ENCODE measurements at places on chromosomes 2 and 18.

GRCh38 chr18:46767217-46767616 is 10.4 kb upstream of the ST8SIA5 start:
- no peak for DNase-seq

GRCh38 chr2:2484301-2484700 is 153.2 kb upstream of the MYT1L start:
- no peak for DNase-seq

- DNase-seq: no peak
These were observed 1465.6 kb upstream of the ZEB2 start for GRCh38 chr2:145985517-145985916.

DNA sequence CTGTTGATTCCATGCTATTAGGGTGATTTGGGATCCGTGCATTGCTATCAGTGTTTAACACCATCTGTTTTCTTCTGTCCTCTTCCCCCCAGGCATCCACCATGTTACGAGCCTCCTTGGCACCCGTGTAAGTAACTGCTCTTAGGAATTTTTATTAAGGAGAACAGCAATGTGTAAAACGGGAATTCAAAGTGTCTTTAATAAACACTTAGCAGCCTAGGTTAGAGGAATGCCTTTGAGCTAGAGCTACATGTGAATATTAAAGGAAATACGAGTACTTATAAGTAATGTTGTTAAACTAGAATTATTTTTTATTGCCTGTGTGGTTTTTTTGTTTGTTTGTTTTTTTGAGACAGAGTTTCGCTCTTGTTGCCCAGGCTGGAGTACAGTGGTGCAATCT is 58.1 kb downstream of the ARMC9 start:
- no peak for DNase-seq

- DNase-seq: no peak
These were observed 5.1 kb downstream of the PLEKHA3 start for GRCh38 chr2:178485356-178485755.

- DNase-seq: no peak
These were observed 18.1 kb downstream of the LPIN2 start for GRCh38 chr18:2994603-2995432.

DNA sequence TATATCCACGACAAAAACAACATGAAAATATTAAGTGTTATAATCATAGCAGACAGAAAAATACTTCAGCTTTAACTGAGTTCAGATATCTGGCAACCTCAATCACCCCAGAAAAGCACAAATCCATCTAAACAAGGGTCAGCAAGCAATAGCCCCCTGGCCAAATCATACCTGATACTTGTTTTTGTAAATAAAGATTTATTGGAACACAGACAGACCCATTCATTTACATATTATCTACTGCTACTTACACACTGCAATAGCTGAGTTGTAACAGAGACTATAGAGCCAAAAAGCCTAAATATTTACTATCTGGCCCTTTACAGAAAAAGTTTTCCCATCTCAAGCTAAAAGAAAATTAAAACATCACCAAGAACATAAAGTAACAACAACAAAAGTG is 12.8 kb downstream of the FARSB start:
- no peak for DNase-seq

- DNase-seq: no peak
These were observed 73.6 kb upstream of the IGFBP5 start for GRCh38 chr2:216768908-216769411.

DNA sequence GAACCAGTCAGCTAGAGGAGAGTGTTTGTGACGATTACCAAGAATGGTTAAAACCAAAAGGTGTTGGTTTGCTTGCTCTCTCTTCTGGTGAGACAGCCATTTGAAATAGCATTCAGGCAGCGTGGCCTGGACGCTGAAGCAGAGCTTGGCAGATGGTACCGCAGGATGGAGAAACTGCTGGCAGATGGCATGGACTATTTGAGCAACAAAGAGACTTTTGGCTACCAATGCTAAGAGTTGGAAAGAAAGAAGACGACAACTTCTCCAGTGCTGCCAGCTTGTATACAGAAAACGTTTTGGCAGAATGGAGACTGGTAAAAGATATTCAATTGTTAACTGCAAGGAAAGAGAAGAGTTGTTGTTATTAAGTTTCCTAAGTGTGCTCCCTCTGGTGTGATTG is 315.0 kb downstream of the PARD3B start:
- no peak for DNase-seq

DNA sequence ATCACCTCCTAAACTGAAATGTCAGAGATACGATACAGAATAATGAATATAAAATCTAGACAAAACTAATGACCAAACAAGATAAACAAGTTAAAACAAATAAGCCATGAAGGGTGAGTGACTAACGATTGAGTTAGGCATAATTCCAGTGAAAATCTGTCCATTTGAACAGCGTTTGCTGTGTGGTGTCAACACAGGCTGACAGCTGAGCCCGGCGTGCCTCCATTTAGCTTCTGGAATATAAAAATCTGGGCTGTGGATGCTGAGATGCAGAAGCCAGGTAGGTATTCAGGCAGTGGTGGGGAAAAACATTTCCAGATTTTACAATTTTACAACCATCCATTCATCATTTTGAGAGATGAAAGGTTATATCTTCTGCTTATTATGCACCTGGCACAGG is 2041.4 kb upstream of the CELF4 start:
- no peak for DNase-seq

DNA sequence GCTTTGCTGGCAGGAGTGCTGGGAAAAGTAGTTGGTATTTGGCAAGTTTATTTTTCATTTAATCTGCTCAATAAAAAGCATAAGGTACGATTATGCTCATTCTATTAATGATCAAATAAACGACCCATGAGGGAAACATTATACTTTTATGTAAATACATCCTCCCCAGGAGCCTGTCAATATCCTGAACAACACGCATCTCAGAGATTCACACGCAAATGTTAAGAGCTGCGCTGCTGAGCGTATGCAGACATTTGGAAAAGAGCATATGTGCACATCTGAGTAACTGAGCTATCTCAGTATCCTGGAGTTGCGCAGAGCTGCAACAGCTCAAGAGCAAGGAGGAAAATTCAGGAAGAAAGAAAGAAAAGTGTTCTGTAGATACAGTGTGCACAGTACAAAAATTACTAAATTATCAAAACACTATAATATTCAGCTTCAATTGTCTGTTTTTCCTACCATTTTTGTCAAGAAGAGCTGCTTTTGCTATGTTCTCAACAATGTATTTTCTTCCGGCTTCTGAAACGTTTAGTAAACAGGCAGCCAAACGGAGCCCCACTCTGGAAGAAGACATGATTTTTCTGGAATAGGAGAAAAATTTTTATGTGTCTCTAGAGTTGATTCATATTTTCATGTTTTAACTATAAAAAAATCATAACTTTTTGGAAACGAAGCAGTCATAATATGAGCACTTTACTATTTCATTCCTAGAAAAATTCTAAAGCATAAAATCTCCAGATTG is 2.4 kb downstream of the FTCDNL1 start:
- no peak for DNase-seq

GRCh38 chr18:58806826-58807714 is 57.6 kb upstream of the ZNF532 start:
- no peak for DNase-seq

GRCh38 chr2:47784352-47784851 is 1.5 kb downstream of the MSH6 start:
- DNase-seq: no peak

GRCh38 chr2:190911813-190912212 is 31.2 kb downstream of the GLS start:
- no peak for DNase-seq

GRCh38 chr2:10297959-10298531 is 4.7 kb upstream of the HPCAL1 start:
- peak; percentile 76 for DNase-seq

DNA sequence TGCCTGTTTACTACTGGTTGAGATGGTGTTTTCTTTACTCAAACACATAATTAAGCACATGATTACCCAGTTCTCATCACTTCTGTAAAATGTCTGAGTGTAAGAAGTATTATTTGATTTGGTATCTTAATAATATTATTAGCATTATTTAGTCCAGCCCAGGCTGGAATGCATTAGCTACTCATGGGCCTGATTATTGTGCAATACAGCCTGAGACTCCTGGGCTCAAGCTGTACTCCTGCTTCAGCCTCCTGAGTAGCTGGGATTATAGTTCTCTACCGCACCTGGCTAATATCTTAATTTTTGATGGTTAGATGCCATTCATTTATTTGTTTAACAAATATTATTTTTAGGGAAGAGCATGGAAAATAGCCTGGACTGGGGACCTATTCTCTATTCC is 197.6 kb upstream of the MC4R start:
- no peak for DNase-seq

DNA sequence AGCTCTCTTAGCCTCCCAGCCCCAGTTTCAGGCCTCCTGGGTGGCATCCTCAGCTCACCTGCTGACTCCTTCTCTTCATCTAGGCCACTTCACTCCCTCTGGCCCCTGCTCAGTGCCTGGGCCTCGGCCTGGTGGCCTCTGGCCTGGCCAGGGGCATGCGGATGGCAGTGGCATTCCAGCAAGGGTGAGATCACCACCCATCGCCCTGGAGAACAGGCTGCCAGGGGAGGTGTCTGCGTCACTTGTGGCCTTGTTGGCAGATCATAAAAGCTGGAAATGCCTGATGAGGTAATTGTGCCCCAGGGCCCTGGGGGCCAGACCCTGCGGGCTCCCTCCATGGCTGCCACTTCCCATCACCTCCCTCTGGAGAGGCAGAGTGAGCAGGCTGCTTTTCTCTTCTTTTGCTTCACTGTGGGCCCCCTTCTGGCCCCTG is 72.5 kb upstream of the SMAD2 start:
- peak; percentile 71 for DNase-seq

- DNase-seq: no peak
These were observed 111.4 kb upstream of the GLS start for GRCh38 chr2:190769258-190769657.

DNA sequence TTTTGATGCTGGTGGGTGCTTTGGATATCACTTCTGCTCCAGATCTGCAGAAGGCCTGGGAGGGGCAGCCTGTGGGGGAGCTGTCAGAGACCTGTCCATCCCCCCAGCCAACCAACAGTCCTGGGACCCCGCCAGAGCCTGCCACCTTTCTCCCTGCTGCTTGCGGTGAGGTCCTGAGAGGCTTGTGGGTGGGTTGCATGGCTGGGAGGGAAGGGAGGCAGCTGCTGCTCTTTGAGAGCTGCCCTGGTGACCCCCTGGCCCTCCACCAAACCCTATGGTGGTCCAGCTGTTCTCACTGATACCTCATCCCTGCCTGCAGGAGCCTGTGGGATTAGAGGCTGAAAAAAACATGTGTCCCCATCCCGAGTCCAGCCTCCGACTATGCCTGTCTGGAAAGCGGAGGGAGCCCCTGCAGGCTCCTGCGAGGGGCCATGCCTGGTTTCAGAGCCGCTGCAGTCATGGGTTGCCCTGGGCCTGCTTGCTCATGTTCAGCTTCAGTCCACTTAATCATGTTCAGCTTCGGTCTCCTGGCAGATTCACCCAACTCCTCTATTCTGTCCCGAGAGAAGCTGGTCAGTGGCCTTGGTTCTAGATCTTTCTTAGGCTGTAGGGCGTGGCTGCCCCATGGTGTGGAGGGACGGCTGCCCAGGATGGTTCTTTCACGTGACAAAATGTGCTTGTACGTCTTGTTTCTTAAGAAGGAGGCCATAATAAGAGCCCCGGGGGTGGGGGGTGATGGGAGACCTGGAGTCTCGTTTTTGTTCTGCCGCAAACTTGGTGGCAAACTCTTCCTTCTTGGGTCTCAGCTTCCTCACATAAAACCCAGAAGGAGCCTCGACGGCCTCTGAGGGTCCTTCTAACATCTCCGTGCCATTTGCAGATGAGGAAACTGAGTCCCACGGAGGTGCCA is 98.5 kb downstream of the CTIF start:
- no peak for DNase-seq

GRCh38 chr2:129742415-129743180 is 236.9 kb upstream of the RAB6C start:
- no peak for DNase-seq

- DNase-seq: no peak
These were observed 65.2 kb upstream of the FIGN start for GRCh38 chr2:163800951-163801381.

DNA sequence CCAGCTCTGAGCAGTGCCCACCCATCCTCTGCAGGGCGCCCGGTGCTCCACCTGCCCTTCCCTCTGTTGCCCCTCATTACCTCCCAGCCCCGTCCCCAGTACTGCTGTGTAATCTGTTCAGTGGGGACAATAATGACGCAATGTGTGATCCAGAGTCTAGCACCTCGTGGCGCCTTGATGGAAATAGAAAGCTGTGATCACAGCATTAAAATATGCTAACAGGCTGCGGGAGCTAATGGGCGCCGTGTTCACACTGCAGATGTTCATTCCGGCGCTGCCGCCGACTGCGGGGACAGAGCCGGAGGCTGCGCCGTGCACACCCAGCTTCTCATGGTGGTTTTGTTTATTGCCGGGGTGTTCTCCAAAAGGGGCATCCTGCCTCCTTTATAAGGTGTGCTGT is 235.2 kb downstream of the LDLRAD4 start:
- no peak for DNase-seq

GRCh38 chr2:67318993-67319481 is 78.1 kb upstream of the ETAA1 start:
- no peak for DNase-seq

- no peak for DNase-seq
These were observed 177.8 kb downstream of the EIPR1 start for GRCh38 chr2:3199627-3200345.

DNA sequence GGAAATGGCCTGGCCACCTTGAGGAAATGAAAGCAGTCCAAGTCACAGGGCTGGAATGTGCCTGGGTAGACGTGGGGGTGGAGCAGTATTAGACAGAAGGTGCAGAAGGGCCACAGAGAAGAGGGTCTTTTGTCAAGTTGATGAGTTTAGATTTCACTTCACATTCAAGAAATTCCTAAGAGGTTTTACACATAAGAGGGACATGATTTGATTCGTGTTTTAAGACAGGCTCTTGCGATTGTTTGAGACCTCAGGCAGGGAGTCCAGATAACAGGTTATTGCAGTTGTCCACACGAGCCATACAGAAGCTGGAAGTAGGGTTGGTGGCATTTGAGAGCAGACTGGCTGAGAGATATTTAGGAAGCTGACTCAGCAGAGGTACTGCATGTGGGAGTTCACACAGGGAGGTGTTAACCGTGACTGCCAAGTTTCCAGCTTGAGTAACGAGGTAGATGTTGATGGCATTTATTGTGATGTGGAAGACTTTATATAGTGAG is 64.6 kb downstream of the NEB start:
- DNase-seq: no peak

DNA sequence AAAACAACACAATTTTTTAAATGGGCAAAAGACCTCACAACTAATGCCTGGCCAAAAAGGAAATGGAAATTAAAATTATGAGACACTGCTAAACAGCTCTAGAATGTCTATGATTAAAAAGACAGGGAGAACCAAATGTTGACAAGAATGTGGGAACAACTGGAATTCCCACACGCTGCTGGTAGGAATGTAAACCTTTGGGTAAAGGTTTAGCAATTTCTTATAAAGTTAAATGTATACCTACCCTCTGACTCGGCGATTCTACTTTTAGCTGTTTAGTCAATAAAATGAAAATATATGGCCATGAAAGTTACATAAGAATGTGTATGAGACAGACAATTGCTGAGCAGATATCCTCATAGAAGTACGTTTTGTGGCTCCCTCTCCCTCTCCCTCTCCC is 60.9 kb downstream of the ATF2 start:
- no peak for DNase-seq

Data from right atrium auricular region (tissue), 2 donors.